ENCODE measurements at places on chromosomes 6 and 20.

DNA sequence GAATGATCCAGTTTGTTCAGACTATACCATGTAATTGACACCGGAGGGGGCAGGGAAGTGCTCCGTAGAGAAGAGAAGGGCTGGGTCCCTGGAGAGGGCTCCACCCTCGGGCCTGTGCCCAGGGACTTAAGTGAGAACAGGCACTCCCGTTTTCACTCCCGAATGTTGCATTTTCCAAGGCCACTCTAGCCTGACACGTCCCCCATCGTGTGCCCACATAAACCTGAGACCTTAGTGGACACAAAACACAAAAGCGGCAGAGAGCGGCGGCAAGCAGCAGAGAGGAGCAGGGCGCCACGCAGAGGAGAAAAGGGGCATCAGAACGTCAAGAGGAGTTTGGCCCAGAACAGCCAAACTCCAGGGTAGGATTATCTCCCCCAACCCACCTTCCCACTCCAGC is 1405.1 kb downstream of the GRIK2 start:
- peaks cover 5% of the 10 kb centered on the region for H3K4me1 ChIP-seq
- H3K36me3 ChIP-seq, result no peaks in the 10 kb centered on the region
- no peak overlapping the region for H3K4me3 ChIP-seq
- DNase-seq, result no peak

DNA sequence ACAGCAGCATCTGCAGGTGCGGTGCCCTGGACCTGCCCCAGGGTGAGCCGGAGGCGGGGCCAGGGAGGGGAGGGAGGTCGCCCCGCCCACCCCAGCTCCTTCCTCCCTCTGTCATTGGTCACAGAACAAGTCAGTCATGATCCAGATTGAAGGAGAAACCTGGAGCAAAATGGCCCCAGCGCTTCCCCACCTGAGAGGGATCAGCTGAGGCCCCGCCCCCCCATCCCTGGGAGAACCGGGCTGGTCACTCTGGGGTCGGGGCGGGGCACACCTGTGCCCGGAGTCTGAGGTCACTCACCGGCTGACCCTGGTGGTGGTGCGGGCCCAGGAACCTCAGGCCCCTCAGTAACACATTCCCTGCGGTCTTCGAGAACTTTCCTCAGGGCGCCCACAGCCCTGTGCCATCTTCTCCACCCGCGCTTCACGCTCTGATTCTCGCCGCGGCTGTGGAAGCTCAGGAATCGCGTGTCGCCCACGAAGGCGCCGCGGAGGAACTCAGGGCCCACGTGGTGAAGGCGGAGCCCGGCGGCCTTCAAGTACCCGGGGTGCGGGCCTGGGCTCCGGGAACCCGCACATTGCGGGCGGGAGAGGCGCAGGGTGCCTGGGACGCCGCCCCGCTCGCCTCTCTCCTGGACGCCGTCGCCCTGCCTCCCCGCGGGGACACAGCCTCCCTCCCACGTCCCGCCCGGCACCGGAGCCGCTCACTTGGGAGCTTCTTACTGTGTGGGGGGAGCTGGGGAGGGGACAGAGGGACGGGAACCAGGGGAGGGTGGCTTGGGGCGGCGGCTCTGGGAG is 36.4 kb upstream of the HLA-C start:
- peaks cover 11% of the 10 kb centered on the region for H3K4me1 ChIP-seq
- DNase-seq, result no peak
- H3K27me3 ChIP-seq, result peaks cover 35% of the 10 kb centered on the region
- H3K4me3 ChIP-seq, result no peak overlapping the region
- H3K36me3 ChIP-seq, result no peaks in the 10 kb centered on the region

DNA sequence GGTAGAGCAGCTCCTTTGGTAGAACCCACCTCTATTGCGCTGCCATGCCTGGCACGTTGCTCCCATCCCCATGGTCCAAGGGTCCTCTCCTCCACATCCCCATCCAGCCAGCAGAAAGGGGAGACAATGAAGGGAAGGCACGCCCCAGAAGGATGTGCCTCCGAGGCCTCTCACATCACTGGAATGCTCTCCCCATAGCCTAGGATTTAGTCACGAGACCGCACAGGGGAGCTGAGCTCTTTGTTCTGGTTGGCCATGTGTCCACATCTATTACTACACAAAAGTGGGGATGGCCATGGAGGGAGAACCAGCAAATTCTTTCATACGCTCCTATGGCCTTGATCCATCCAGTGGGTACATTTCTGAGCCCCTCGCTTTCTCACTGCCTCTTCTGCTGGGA is 60.5 kb upstream of the SALL4 start:
- H3K27me3 ChIP-seq, result no peaks in the 10 kb centered on the region
- DNase-seq, result no peak
- no peak overlapping the region for H3K27ac ChIP-seq
- no peak overlapping the region for H3K4me3 ChIP-seq
- no peaks in the 10 kb centered on the region for H3K4me1 ChIP-seq

- H3K27ac ChIP-seq, result no peak overlapping the region
- no peak for DNase-seq
- no peaks in the 10 kb centered on the region for H3K4me1 ChIP-seq
- no peaks in the 10 kb centered on the region for H3K36me3 ChIP-seq
- H3K27me3 ChIP-seq, result no peaks in the 10 kb centered on the region
- H3K4me3 ChIP-seq, result no peak overlapping the region
These were observed 53.5 kb downstream of the TINAG start for GRCh38 chr6:54361734-54362133.

- DNase-seq, result peak; percentile 59
- H3K4me1 ChIP-seq, result peaks cover 3% of the 10 kb centered on the region
- no peaks in the 10 kb centered on the region for H3K36me3 ChIP-seq
These were observed 26.6 kb downstream of the CNBD2 start for GRCh38 chr20:35994994-35995453.

DNA sequence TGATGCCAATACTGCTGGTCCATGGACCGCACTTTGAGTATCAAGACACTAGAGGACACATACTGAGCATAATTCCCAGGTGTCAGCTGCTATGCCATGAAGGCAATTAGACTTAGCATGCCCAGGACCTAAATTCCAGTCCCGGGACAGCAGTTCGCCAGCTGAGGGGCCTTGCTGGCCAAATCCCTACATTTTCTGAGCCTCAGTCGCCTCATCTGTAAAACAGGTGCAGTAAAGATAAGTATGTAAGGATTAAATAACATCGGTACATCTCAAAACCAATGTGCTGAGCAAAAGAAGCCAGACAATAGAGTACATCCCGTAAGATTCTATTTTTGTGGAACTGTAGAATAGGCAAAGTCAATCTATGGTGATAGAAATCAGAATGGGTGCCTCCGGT is 1.0 kb downstream of the BFSP1 start:
- H3K4me1 ChIP-seq, result peaks cover 10% of the 10 kb centered on the region
- no peak overlapping the region for H3K27ac ChIP-seq

GRCh38 chr20:46703435-46703834 is 6.0 kb upstream of the SLC2A10 start:
- H3K4me3 ChIP-seq, result no peak overlapping the region
- H3K27ac ChIP-seq, result no peak overlapping the region
- H3K4me1 ChIP-seq, result no peaks in the 10 kb centered on the region
- H3K27me3 ChIP-seq, result no peaks in the 10 kb centered on the region
- no peaks in the 10 kb centered on the region for H3K36me3 ChIP-seq

DNA sequence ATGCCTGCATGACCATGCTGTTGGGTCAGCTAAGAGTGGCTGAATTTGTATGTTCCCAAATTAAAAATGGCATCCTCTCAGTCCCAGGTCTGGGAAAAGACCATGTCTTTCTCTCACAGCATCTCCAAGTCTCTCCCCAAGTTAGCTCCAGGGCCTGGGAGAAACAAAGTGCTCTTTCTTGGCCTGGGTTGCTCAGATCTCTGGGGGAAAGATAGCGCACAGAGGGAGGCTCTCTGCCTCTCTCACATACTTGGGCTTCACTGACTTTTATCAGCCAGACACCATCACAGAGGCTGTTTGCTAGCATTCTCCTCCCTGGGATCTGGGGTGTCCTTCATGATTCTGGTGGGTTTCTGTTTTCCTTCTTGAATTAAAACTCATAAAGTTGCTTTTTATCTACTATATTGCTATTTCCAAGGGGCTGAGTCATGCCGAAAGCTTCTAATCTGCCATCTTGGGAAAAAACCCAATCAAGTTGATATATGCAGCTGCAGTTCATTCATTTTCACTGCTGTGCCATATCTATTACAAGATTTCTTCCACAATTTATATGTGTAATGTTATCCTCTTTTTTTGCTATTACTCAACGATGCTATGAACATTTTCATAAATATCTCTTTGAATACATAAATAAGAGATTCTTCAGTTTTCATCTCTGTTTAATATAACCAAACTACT is 190.2 kb downstream of the MOXD1 start:
- no peak overlapping the region for H3K27ac ChIP-seq
- no peak for DNase-seq
- H3K36me3 ChIP-seq, result no peaks in the 10 kb centered on the region
- no peak overlapping the region for H3K4me3 ChIP-seq

DNA sequence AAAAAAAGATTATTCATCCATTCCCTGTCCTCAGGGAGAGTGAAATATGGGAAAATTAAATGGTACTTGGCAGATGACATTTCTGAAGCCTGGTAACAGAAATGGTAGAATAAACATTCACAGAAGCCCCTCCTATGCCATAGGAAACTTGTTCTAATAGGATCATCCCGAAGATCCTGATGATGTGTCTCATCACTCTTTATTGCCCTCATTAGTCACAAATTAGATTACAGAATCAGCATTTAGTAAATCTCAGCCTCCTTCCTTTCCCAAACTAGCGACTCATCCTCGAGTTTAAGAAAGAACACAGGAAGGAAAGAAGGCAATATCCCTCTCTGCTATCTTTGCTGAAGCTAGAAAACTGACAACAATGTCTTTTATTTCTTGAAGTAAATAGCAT is 154.4 kb downstream of the TMEM200A start:
- no peaks in the 10 kb centered on the region for H3K36me3 ChIP-seq
- no peaks in the 10 kb centered on the region for H3K27me3 ChIP-seq
- H3K4me1 ChIP-seq, result peaks cover 5% of the 10 kb centered on the region
- H3K27ac ChIP-seq, result no peak overlapping the region
- no peak for DNase-seq

DNA sequence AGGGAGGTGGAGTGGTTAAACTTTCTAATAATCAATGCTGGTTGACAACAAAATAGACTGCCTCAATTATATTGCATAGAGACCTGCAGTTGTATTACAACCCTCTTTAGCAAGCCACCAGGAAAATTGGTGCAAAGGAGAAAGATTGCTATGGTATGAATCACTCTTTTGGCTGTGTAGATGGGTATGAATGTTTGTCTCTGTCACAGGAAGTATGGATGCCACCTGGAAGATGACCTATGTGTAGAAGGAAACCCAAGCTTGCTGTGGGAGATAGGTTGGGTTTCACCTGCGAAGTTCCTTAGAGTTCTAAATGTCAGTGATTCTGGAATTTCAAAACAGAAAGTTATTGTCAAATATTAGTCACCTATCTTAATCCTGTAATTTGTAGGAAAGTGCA is 134.6 kb downstream of the SOBP start:
- H3K36me3 ChIP-seq, result no peaks in the 10 kb centered on the region
- no peaks in the 10 kb centered on the region for H3K27me3 ChIP-seq
- no peak overlapping the region for H3K4me3 ChIP-seq
- H3K4me1 ChIP-seq, result peaks cover 15% of the 10 kb centered on the region
- H3K27ac ChIP-seq, result no peak overlapping the region

GRCh38 chr6:157455731-157456523 is 74.9 kb downstream of the ZDHHC14 start:
- H3K27ac ChIP-seq, result peak overlapping the region; percentile 1
- H3K36me3 ChIP-seq, result no peaks in the 10 kb centered on the region
- no peak for DNase-seq
- H3K4me1 ChIP-seq, result peaks cover 32% of the 10 kb centered on the region
- H3K27me3 ChIP-seq, result no peaks in the 10 kb centered on the region
